Pancreas (tissue), 10 donors: ENCODE measurements at places on chromosomes 6 and 20. TPM values are rescaled to one million over a fixed set of nuclear protein-coding genes. Genes with fewer than 3 reads are reported as not detected.

GRCh38 chr6:158387036-158387435 is 74.8 kb downstream of the TULP4 start:
- no peaks in the 10 kb centered on the region for H3K36me3 ChIP-seq
- H3K4me3 ChIP-seq = no peak overlapping the region
- no peaks in the 10 kb centered on the region for H3K27me3 ChIP-seq
- no peak for DNase-seq
- H3K4me1 ChIP-seq = no peaks in the 10 kb centered on the region
- no peak overlapping the region for H3K27ac ChIP-seq

GRCh38 chr6:110530671-110531070 is 54.3 kb upstream of the SLC22A16 start:
- H3K27me3 ChIP-seq = no peaks in the 10 kb centered on the region
- H3K27ac ChIP-seq = no peak overlapping the region
- no peak overlapping the region for H3K4me3 ChIP-seq
- no peaks in the 10 kb centered on the region for H3K4me1 ChIP-seq

- peak overlapping the region; percentile 51 for H3K4me3 ChIP-seq
- peak overlapping the region; percentile 48 for H3K27ac ChIP-seq
- no peaks in the 10 kb centered on the region for H3K36me3 ChIP-seq
- peaks cover 4% of the 10 kb centered on the region for H3K4me1 ChIP-seq
- H3K27me3 ChIP-seq = no peaks in the 10 kb centered on the region
Observed at GRCh38 chr6:37222125-37222967, 35.2 kb upstream of the TBC1D22B start.

The VTA1 gene
- total RNA-seq = 13.7 TPM

DNA sequence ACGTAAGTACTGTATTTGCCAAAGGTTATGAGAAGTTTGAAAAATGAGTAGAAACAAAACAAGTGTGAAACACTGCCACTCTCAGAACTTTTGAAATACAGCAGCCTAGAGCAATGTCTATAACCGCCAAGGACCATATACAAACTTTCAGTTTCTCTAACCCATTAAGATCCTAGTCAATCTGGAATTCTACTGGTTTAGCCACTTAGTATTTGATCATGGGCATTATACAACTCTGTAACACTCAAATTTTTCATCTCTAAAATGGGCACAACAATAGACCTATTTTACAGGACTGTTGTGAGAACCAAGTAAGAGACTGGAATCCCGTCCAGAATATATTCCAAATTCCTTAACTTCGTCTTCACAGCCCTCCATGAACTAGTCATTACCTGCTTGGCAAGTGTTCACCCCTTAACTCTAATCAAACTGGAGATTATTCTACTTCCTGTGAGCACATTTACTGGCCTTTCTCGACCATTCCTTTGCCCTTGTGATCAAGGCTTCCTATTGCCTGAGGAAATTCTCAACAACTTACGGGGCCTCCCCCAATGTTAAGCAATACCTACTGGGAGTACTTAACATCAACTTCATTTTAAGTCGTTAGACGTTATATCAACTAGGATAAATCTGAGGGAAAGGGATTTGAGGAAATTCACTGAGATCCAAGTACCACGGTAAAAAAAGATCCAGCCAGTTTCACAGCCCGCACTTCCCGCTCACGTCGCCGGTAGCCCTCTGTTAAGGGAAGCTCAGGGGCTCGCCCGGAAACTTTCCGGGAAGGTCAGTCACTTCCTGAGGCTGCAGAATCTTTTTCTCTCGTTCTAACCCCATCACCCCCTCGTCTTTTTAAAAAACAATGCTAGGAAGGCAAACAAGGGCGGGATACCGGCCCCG is 1.1 kb downstream of the EIF2S2 start:
- peaks cover 36% of the 10 kb centered on the region for H3K4me1 ChIP-seq
- no peak for DNase-seq
- peak overlapping the region; percentile 91 for H3K4me3 ChIP-seq
- no peaks in the 10 kb centered on the region for H3K27me3 ChIP-seq

GRCh38 chr6:1983850-1984249 is 261.6 kb downstream of the GMDS start:
- no peak overlapping the region for H3K27ac ChIP-seq
- no peaks in the 10 kb centered on the region for H3K36me3 ChIP-seq
- H3K27me3 ChIP-seq = no peaks in the 10 kb centered on the region
- DNase-seq = no peak
- H3K4me1 ChIP-seq = no peaks in the 10 kb centered on the region
- H3K4me3 ChIP-seq = no peak overlapping the region

The SLC26A8 gene
- not detected for total RNA-seq
